ENCODE measurements at places on chromosomes 3 and 15.

DNA sequence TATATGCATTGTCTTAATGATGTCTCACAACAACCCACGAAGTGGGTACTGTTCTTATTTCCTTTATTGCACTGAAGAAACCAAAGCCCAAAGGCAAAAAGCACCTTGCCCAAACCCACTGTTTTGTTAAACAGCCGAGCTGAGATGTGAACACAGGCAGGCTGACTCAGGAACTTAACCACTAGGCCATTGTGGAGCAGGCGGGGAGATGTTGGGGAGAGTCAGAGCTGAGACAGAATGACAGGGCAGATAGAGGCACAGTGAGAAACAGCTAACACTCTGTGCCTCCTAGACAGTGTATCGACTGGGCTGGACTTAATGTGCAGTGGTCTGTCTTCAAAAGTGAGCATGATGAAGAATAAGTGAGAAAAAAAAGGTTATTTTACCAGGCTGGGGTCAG is 56.5 kb downstream of the RPLP1 start:
- DNase-seq, result peak; percentile 33

DNA sequence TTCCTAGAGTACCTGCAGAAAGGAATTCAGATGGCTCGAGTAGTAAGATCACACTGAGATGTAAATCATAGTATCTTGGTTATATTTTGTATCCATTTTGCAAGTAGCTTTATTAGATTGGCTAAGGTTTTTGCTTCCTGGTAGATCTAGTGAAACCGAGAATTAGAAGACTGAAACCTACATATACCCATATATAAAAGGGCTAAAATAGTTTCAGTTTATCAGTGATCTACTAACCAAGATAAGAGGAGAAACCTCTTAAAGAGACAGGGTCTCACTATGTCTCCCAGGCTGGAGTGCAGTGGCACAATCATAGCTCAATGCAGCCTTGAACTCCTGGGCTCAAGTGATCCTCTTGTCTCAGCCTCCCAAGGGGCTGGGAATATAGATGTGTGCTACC is 135.3 kb downstream of the PCCB start:
- DNase-seq, result no peak

DNA sequence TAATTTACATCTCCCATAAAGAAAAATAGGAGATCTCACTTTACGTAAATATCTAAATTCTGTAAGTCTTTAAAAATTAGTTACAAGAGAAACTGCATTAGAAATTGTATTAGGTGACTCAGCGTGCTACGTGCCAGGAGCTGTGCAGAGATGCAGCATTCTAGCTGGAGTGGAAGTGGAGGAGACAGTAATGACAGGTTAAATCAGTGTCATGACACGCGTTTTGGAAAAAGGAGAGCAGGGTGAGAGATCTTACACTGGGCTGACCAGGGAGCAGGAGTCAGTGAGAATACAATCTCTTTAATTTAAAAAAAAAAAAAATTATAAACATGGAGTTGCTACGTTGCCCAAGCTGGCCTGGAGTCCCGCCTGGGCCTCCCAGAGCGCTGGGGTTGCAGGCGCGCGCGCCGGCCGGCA is 635 bp downstream of the TUBGCP5 start:
- DNase-seq, result no peak

- no peak for DNase-seq
Observed at GRCh38 chr3:14451844-14452739, 49.7 kb downstream of the SLC6A6 start.

DNA sequence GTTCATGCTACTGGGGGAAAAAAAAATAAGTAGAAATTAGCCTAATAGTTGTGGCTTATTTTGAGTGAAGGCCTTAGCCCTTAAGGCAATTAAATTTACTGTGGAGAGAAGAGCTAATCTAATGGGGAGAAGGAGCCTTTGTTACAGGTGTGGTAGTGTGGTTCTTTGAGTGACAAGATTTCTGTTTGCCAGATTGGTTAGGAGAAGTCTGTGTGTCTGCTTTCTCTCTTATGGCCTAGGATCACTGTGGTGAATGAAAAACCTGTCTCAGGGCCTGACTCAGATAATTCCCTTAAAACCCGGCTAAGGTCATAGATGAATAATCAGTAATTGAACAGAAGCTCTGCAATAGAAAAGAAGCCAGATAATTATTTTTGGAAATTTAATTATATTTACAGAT is 27.0 kb downstream of the OPA1 start:
- no peak for DNase-seq

DNA sequence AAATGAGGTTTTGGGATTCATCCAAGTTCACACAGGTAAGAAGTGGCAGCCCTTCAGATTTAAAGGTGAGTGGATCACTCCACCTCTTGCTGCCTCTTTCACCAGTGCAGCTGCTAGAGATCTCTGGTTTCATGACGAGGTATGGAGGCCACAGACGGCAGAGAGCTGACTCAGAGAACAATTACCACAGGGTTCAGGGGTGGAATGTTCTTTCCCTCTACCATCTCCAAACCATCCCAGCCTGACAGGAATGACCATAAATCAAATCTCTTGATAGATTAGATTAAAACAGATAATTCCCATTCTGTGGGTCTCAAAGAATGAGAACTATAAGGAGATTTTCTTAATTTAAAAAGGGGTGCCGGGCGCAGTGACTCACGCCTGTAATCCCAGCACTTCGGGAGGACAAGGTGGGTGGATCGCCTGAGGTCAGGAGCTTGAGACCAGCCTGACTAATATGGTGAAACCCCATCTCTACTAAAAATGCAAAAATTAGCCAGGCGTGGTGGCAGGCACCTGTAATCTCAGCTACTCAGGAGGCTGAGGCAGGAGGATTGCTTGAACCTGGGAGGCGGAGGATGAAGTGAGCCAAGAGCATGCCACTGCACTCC is 174.2 kb upstream of the ATP11B start:
- no peak for DNase-seq

GRCh38 chr3:139357899-139358298 is 14.1 kb downstream of the MRPS22 start:
- DNase-seq, result no peak

DNA sequence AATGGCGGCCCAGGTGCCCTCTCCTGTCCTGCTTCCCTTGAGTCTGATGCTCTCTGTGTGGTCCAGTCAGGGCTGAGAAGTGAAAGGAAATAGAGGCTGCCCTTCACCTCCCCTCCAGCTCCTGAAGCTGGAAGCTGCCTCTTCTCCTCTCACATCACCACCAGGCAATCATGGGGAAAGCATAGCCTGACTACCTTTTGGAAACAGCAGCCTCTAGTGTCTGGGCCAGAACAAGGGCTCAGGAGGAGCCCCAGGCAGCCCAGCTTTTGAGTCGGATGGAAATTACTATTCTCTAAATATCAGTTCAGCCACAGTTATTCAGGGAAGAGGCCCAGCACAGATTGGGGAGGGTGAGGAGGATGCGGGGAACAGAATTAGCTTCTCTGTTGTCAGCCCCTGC is 43.3 kb upstream of the CCDC174 start:
- no peak for DNase-seq

DNA sequence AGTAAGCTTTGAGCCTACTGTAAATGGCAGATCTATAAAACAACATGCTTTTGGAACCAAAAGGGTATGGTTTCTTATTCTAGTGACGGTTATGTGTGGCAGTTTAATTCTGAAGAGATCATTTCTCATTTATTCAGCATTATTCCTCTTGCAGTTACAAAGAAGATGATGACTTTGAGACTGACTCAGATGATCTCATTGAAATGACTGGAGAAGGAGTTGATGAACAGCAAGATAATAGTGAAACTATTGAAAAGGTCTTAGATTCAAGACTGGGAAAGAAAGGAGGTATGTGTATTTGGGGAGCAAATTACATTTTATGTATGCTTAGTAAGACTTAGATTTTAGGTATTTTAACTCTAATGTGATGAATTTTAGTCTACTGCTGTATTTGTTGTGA is 41.5 kb downstream of the CHD2 start:
- no peak for DNase-seq

DNA sequence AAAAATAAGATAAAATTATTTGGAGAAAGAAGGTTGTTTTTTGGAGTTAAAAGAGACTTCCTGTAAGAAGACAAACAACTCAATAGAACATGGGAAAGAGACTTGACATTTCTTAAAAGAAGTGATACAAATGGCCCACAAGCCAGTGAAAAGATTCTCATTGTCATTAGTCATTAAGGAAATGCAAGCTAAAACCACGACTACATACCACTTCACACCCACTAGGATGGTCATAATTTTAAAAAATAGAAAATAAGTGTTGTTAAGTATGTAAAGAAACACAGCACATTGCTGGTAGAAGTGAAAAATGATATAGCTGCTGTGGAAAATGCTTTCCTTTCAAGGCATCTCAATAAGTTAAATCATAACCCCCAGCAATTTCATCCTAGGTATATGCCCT is 44.4 kb upstream of the GK5 start:
- DNase-seq, result no peak

- DNase-seq, result no peak
Observed at GRCh38 chr3:58690490-58690889, 23.9 kb upstream of the FAM3D start.

GRCh38 chr15:98387866-98388265 is 260.5 kb upstream of the IGF1R start:
- no peak for DNase-seq

DNA sequence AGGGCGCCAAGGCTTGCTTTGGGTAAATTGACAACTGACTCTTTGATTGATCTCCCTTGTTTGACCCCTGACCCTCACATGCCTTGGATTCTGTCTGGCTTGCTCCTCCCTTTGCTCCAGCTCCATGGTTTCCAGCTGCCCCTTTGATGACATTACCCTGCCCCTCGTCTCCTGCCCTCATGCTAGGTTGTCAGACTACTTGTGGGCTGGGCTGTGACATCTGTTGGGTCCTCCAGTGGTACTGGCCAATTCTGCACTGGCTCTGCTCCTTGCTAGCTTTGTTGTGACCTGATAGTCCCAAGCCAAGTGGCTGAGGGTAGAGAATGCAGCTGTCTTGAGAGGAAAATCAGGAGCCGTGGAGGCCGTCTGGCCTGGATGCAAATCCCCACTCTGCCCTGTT is 6.2 kb downstream of the THSD4 start:
- no peak for DNase-seq

DNA sequence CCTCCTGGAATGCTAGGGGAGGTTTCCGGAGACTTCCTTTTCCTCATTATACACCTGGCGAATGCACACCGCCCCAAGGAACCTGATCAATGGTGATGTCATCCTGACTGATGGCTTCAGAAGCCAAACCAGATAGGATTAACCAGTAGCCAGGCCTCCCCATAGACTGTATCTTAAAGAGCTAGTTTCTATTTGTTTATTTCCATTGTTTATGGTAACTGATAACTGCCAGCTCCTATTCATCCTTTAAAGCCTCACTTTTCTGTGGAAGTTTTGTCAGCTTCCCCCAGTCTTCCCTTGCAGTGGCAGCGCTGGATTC is at the start of gene MKRN2OS:
TSS of gene MKRN2OS (minus strand) at position 27 of the 319 bp plus-strand sequence. CDS start 35 bp downstream, outside the sequence.
- no peak for DNase-seq

GRCh38 chr3:24828551-24828950 is 333.9 kb upstream of the THRB start:
- no peak for DNase-seq

- DNase-seq, result no peak
Observed at GRCh38 chr3:142275856-142276255, 50.5 kb upstream of the GK5 start.

DNA sequence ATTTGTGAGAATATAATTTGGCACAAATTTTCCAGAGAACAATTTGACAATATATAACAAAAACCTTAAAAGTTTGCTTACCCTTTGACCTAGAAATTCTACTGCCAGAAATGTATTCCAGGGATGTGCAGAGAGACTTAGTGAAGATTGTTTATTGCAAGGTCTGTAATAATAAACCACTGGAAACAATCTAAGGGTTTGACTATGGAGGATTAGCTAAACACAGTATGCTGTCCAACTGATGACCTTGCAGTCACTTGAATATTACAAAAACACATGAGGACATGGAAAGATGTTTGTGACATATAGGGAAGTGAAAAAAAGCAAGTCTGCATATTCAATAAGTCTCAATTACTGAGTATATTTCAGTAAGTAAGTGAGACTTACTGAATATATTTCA is 48.1 kb upstream of the CDV3 start:
- no peak for DNase-seq

- DNase-seq, result no peak
Observed at GRCh38 chr3:125443923-125444322, 68.8 kb upstream of the ZNF148 start.

GRCh38 chr3:52704611-52705437 is 767 bp downstream of the GLT8D1 start:
- peak; percentile 44 for DNase-seq

- no peak for DNase-seq
Observed at GRCh38 chr15:48602358-48603122, 43.0 kb downstream of the FBN1 start.

GRCh38 chr3:160170409-160171370 is 54.5 kb upstream of the C3orf80 start:
- DNase-seq, result no peak

GRCh38 chr15:59230531-59231055 is 23.9 kb downstream of the LDHAL6B start:
- DNase-seq, result no peak

DNA sequence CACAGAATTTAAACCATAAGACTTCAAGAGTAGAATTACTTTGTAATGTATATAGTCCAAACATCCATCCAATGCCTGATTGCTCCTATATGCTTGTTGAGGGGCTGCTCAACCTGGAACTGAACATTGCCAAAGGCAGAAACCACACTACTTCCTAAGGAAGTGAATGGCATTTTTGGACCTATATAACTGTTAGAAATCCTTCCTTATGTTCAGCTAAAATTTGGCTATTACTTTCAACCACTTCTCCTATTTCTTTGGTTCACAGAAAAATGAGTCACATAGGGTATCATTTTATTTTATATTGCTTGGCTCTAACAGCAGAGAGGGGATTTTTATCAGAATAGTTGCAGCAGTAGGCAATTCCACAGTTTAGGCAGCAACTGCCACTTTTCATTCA is 342.1 kb downstream of the SLC9A9 start:
- DNase-seq, result no peak

DNA sequence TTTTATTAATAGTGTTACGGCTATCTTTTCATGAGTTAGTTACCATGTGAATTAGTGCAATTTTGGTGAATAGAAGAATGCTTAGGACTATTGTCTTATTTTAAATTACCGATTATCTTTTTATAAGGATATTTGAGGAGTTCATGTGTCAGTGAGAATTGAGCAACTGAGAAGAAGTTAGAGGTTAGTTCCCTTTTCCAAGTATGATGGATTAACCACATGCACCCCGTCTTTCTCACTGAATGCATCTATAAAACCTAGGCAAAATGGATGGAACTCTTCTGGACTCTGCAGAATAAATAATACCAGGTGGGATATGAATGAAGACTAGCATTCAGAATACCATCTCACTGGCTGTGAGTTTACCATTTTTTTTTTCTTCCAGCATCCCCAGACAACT is 74.3 kb downstream of the TCF12 start:
- no peak for DNase-seq

DNA sequence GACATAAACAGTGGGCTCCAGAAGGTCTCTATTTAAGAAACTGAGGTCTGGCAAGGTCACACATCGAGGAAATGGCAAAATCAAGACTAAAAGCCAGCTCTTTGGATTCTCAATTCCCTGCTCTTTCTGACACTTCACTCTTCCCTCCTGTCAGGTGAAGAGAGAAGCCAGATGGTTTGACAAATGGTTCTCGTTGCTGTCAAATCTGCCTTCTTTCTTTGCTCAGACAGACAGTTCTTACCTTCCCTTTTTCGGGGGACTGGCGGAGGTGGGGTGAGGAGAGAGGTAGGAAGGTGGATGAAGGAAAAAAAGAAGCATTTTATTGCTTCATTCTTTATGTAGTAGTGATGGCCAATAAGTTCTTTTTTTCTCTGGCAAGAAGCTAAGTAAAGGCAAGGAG is 133.4 kb downstream of the LPP start:
- DNase-seq, result no peak
